ENCODE measurements at places on chromosomes 13 and 19.

DNA sequence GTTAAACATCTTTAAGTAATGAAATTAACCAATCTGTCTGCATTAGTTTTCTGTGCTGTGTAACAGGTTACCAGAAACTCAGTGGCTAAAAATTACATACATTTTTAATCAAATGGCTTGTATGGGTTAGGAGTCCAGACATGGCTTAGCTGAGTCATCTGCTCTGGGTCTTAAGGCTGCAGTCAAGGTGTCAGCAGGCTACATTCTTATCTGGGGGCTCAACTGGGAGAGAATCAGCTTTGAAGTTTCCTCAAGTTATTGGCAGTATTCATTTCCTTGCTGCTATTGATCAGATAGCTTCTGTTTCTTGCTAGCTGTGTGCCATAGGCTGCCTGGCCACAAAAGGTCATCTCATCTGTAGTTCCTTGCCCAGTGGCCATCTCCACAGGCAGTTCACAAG is 1163.0 kb downstream of the DIAPH3 start:
- no peak for DNase-seq

DNA sequence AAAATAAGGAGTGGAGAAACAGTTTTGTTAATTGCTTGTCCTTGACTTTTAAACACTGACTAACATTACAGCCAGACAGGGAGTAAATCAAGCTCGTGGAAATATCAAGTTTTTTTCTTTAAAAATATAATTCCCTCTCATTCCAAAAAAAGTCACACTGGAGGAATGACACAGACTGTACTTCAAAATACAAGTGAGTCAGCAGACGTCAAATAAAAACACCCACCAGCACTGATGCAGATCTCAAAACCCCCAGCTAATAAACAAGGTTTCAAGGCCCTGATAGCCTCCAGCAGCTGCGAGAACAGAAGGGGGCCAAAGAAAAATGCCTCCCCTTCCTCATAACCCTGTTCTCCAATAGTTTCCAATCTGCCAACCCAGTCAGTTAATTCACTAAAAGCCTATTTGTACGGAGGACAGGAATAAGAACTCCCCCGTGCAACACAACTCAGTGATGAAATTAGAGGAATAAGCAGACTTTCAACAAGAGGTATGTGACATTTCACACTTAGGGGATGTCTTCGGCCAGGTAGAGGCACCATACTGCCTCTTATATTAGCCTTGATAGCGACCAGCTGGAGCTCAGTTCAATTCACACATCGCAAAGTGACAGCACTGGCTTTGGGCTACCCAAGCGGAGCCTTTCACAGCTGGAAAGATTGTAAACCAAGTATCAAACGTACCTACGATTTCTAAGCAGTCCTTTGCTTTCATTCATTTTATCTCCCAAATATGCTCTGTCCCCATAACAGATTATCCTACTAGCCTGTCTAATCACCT is 561.0 kb upstream of the KLF12 start:
- DNase-seq, result no peak

DNA sequence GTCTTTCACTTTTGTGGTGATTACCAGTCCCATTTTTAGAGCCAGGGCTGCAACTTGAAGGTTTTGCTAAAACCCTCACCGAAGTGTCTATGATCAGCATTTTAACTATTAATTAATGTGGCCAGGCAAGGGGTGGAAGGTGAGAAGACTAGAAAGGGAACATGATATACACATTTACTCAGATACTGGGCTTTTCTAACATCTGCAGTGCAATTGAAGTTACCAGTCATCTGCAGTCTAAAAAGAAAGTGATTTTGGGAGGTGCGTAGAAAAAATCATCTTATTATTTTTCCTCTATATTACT is 481 bp downstream of the ALOX5AP start:
- DNase-seq, result no peak

- no peak for DNase-seq
These were observed 40.6 kb downstream of the TNFSF11 start for GRCh38 chr13:42614436-42615035.

GRCh38 chr13:41648314-41648935 is 191.1 kb downstream of the RGCC start:
- DNase-seq, result no peak

DNA sequence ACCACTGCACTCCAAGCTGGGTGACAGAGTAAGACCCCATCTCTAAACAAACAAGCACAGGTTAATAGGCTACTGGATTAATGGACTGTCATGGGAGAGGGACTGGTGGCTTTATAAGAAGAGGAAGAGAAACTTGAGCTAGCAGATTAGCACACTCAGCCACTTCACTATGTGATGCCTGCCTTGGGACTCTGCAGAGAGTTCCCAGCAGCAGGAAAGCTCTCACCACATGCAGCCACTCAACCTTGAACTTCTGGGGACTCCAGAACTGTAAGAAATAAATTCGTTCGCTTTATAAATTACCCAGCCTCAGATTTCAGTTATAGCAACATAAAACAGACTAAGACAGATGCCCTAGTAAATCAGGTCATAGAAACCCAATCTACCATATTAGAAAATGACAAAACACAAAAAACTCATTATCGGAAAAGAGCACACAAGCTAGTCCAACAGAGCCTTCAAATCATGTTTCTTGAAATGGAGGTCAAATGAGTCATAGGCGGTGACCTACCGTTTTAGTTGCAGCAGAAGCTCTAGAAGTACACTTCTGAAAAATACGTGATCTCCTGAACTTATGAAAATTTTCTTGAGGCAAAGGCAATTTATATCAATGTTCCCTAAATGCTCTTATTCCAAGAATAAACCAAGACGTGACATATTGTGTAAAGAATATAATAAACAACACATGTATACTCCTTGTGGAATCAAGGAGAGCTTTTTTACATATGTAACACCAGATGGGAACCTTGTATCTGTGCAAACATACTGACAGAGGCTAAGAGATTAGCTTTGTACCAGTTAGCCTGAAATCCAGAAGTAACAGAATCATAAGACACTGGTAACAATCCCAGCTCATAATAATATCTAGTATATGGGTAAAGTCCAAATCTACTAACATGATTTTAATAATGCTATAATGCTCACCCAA is 340.9 kb upstream of the SGCG start:
- DNase-seq, result no peak

DNA sequence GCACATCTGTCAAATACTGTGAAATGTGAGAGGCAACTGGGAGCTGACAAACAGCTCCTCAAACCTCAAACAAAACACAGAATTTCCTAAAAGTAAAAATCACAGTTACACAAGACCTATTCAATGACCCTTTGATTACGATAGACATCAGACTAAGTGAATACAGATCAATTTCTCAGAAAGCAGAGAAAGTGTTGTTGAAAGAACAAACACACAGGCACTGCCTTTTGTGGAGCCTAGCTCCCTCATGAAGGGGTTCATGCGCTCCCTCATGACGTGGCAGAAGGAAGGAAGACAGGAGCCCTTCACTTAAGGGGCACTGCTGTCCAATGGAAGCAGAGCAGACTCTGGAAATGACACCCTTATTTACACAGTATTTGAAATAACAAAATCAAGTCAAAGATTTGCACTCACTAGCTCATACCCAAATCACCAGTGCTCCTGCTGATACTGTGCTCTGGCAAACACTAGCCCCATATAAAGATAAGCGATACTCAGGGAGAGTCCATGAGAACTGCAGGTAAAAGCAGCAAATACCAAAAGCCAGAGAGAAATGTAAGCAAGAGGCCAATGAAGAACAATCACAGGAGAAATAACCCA is 144.9 kb downstream of the KLF12 start:
- no peak for DNase-seq

- peak; percentile 29 for DNase-seq
These were observed 6.9 kb downstream of the S1PR5 start for GRCh38 chr19:10510301-10510802.

- no peak for DNase-seq
These were observed 812.8 kb upstream of the SLC10A2 start for GRCh38 chr13:103878891-103879605.

GRCh38 chr19:36093146-36093662 is 17.7 kb upstream of the OVOL3 start:
- no peak for DNase-seq

- no peak for DNase-seq
These were observed at the start of gene CASP14 for GRCh38 chr19:15048885-15049541. Gene CASP14, plus strand, starts transcription at chr19:15049480. Its CDS starts 2,772 bp downstream, at chr19:15052252.

- DNase-seq, result no peak
These were observed 383.1 kb upstream of the GPC6 start for GRCh38 chr13:92843549-92843948.

- DNase-seq, result no peak
These were observed 263.5 kb downstream of the GPC5 start for GRCh38 chr13:91661692-91662490.

GRCh38 chr13:48131533-48131932 is 36.6 kb upstream of the MED4 start:
- no peak for DNase-seq

DNA sequence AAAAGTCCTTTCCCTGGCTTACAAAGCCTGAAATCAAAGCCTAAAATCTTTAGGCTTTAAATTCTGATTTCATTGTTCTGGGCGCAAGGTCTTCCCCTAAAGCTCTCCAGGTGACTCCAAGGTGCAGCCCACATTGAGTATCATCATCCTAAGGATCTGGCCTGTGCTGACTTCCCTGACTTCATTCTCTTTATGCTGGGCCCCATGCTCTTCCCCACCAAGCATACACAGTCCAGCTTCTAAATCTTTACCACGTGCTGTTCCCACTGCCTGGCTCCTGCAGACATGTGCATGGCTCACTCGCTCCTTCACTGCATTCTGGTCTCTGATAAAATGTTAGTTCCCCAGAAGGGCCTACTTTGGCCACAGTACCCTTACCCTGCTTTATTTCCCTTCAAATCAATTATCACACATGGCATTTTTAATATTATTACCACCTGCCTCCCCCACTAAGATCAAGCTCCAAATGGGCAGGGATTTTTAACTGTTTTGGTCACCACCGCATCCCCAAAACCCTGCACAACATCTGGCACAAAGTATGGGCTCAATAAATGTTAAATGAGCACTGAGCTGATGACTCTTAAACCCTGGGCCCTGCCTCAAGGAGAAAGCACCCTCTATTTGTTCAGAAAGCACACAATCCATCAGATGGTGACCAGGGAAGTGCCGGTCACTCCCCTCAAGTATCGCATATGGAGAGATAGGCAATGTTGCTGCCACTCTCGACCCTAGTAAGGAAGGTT is 3.3 kb downstream of the FBL start:
- no peak for DNase-seq

GRCh38 chr13:97254816-97255215 is 32.7 kb downstream of the MBNL2 start:
- no peak for DNase-seq

GRCh38 chr19:31075146-31075655 is 274.0 kb downstream of the TSHZ3 start:
- DNase-seq, result no peak

Measured in stimulated activated CD4-positive, alpha-beta T cell treated with anti-CD3 and anti-CD28 coated beads, TNF-alpha, amount 100 ng/mL, for 1 hour (primary cell).